ENCODE measurements at places on chromosomes 7 and 10. TPM values are rescaled to one million over a fixed set of nuclear protein-coding genes. Genes with fewer than 3 reads are reported as not detected.
A peak's percentile ranks its signal among the peaks of the same experiment; 100 is the strongest.

The SPDYE1 gene
- 0.09 TPM for total RNA-seq

The TSPAN12 gene
- 21.1 TPM for total RNA-seq

The CLDN4 gene
- 169 TPM for total RNA-seq

The IPMK gene
- 5.5 TPM for total RNA-seq

The PRSS58 gene
- total RNA-seq, result not detected

DNA sequence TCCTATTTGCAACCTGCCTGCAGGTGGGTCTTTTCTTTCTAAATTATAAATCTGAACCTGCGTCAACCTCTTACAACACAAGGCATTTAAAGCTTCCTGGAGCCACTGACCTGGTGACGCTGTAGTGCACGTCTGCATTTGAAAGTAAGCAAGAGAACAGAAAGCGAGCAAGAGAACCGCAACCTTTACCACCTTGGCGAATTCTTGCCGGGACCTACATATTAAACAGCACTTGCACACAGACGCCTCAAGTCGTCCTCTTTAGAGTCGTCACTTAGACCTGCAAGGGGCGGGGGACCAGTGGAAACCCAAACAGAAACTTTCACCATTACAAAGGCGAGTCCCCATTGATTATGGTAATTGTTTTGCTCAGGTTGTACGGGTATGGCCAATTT is 9.5 kb downstream of the GLI3 start:
- peaks cover 8% of the 10 kb centered on the region for H3K4me1 ChIP-seq
- H3K4me3 ChIP-seq, result peak overlapping the region; percentile 2
- no peaks in the 10 kb centered on the region for H3K36me3 ChIP-seq
- no peak overlapping the region for H3K27ac ChIP-seq

GRCh38 chr10:124417895-124418725 is 613 bp downstream of the OAT start:
- H3K4me1 ChIP-seq, result peaks cover 8% of the 10 kb centered on the region
- H3K36me3 ChIP-seq, result no peaks in the 10 kb centered on the region
- H3K4me3 ChIP-seq, result peak overlapping the region; percentile 84
- peak; percentile 72 for DNase-seq

- H3K4me3 ChIP-seq, result no peak overlapping the region
- no peaks in the 10 kb centered on the region for H3K27me3 ChIP-seq
- no peak overlapping the region for H3K27ac ChIP-seq
- no peaks in the 10 kb centered on the region for H3K36me3 ChIP-seq
- no peak for DNase-seq
Measured at GRCh38 chr10:77894058-77894457, 32.5 kb downstream of the DLG5 start.

GRCh38 chr10:98980353-98980752 is 255.3 kb downstream of the HPSE2 start:
- no peak overlapping the region for H3K27ac ChIP-seq
- no peaks in the 10 kb centered on the region for H3K27me3 ChIP-seq
- no peaks in the 10 kb centered on the region for H3K36me3 ChIP-seq
- no peak overlapping the region for H3K4me3 ChIP-seq

DNA sequence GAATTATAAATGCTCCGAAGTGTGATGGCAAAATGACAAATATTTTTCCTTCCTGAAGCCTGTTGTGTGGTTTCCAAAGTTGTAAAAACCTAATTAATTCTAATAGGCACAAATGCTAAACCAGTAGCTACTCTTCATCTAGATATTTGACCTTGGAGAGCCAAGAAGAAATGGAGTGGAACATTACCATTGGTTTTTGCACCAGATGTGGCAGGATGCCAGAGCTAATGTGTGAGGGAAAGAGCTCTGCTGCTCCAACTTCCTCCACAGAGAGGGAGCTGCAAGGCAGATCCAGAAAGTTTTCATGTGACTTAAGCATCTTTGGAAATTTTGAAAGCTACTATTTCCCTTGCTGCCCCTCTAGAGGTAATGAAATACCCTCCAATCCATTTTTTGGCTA is 65.1 kb upstream of the HPS1 start:
- no peak overlapping the region for H3K27ac ChIP-seq
- H3K36me3 ChIP-seq, result no peaks in the 10 kb centered on the region
- peak; percentile 81 for DNase-seq
- no peak overlapping the region for H3K4me3 ChIP-seq
- no peaks in the 10 kb centered on the region for H3K4me1 ChIP-seq
- no peaks in the 10 kb centered on the region for H3K27me3 ChIP-seq

DNA sequence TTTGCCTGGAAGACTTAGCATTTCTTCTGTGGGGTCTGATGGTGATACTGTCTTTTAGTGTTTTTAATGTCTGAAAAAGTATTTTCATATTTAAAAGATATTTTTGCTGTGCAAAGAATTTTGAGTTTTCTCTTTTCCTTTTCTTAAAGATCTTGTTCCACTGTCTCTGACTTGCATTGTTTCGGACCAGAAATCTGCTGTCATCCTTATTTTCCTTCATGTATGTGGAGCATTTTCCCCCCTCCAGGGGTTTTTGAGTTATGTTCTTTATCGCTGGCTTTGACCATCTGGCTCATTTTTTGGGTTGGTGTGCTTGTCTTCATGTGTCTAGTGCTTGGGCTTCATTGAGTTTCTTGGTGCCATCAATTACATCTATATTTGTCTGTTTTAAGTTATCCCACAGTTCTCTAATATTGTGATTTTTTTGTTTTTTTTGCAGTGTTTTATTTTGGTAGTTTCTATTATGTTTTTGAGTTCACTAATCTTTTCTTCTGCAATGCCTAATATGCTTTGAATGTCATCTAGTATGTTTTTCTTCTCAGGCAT is 119.9 kb downstream of the MGMT start:
- H3K27me3 ChIP-seq, result no peaks in the 10 kb centered on the region
- no peak overlapping the region for H3K27ac ChIP-seq
- H3K36me3 ChIP-seq, result no peaks in the 10 kb centered on the region
- peaks cover 2% of the 10 kb centered on the region for H3K4me1 ChIP-seq
- no peak overlapping the region for H3K4me3 ChIP-seq

- H3K4me3 ChIP-seq, result no peak overlapping the region
- no peaks in the 10 kb centered on the region for H3K27me3 ChIP-seq
- no peaks in the 10 kb centered on the region for H3K36me3 ChIP-seq
- no peak for DNase-seq
- no peak overlapping the region for H3K27ac ChIP-seq
Measured at GRCh38 chr10:14259696-14260566, 70.8 kb downstream of the FRMD4A start.

GRCh38 chr10:33612551-33612950 is 278.1 kb upstream of the NRP1 start:
- peaks cover 6% of the 10 kb centered on the region for H3K4me1 ChIP-seq
- no peak overlapping the region for H3K27ac ChIP-seq
- no peaks in the 10 kb centered on the region for H3K27me3 ChIP-seq
- no peak overlapping the region for H3K4me3 ChIP-seq
- no peak for DNase-seq

DNA sequence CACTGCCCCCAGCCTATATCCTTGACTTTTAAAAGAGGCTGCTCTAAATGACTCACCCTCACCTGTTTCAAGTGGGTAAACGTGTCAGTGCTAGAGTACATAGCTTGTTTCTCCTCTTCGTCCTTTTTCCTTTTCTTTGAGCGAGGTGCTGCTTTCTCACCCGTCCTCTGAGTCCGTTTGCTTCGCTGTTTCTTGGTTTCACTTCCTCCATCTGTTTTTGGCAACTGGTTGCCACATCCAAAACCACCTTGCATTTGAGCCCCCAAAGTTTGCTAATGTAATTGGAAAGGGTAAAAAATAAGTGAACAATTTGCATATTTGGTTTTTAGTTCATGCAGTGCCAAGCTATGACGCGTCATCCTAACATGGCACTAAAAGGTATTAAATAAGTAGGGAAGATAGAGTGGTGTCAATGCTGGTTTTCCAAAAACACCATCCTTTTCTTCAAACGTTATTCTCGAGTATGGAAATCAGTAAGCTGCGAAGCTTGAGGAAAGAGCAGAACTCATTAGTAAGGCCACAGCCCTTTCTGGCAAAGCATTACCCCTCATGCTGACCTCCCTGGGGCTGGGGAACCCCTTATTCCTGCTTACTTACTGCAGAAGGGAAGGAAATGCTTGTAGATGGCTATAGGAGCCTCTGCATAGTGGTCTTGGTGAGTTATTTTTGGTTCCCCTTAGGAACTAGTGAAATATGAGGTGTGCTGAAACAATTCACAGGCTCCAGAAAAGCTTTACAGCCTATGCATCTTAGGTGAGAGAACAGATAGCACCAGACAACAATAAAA is 133.5 kb downstream of the GALNT11 start:
- peaks cover 40% of the 10 kb centered on the region for H3K36me3 ChIP-seq
- DNase-seq, result no peak
- no peak overlapping the region for H3K4me3 ChIP-seq

DNA sequence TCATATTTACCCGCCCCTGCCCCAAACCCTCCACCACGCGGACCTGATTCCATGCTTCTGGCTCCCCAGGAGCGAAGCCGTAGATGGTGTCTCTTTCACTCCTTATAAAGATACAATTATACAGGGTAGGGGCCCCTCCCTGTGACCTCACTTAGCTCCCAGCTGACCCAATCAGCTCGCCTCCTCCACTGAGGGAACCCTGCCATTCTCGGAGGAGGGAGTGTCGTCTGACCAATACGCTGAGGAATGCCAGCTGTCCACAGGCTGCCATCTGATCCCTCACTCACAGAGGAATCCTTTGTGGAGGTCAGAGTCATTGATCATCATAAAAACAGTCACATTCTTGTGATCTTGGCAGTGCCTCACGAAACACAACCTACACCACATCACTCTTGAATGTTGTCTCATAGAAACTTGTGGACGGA is 67.5 kb upstream of the INSIG1 start:
- no peaks in the 10 kb centered on the region for H3K27me3 ChIP-seq
- H3K27ac ChIP-seq, result no peak overlapping the region
- H3K36me3 ChIP-seq, result no peaks in the 10 kb centered on the region

Measured in lung (tissue), 17 donors.